GM23338 (cell line): ENCODE measurements at places on chromosomes 3 and 15.
A peak's percentile ranks its signal among the peaks of the same experiment; 100 is the strongest.

DNA sequence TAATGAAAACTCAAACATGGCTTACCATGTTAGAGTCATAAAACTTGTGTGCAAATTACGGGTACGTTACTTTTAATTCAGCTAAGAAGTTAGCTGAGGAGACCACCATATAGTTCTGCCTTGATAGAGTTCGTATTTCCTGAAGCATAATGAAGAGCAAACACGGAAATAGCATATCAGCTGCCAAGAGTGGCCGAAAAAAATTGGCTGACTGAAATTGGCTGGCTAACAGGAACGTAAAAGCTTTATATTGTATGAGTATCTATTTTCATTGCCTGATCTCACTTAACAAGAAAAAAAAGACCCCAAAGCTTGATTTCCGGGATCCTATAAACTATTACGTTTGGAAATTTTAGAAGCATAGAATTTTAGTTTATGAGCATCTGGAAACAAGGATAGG, 1222.9 kb downstream of the ZPLD1 start:
- H3K4me3 ChIP-seq, result no peak overlapping the region
- DNase-seq, result no peak
- H3K4me1 ChIP-seq, result peaks cover 3% of the 10 kb centered on the region; the same call in 1 of the 2 replicates

DNA sequence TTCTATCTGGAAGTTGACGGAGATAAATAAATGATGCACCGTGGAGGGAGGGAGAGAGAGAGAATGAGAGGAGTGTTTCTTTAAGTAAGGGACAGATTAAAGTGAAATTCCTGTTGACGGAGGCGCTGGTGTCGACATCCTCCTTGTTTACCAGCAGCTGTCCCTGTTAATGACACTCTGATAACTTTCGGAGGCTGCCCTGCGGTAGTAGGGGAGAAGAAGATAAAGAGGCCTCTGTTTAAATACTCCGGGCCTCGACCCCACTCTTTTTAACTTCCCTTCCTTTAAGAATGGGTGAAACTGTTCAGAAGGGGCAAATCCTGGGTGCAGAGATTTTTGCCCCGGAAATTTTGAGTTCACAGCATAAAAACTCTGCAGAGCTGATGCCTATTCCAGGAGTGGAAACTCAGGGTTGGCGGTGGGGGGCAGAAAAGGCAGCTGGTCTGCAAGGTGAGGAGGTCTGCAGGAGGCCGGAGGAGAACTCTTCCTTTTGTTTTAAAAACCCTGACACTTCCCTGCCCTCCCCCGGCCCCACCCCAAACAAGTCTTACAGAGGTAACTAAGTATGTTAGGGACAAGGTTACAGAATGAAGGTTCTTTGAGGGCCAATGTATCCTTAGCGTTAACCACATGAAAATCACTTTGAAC, 276.6 kb upstream of the NR2F2 start:
- peak; percentile 69 for DNase-seq
- peaks cover 19% of the 10 kb centered on the region for H3K4me1 ChIP-seq
- no peaks in the 10 kb centered on the region for H3K36me3 ChIP-seq
- H3K27ac ChIP-seq, result no peak overlapping the region

GRCh38 chr3:179181993-179182551, 33.9 kb downstream of the PIK3CA start:
- DNase-seq, result no peak
- H3K4me3 ChIP-seq, result no peak overlapping the region
- no peak overlapping the region for H3K27ac ChIP-seq
- no peaks in the 10 kb centered on the region for H3K27me3 ChIP-seq

DNA sequence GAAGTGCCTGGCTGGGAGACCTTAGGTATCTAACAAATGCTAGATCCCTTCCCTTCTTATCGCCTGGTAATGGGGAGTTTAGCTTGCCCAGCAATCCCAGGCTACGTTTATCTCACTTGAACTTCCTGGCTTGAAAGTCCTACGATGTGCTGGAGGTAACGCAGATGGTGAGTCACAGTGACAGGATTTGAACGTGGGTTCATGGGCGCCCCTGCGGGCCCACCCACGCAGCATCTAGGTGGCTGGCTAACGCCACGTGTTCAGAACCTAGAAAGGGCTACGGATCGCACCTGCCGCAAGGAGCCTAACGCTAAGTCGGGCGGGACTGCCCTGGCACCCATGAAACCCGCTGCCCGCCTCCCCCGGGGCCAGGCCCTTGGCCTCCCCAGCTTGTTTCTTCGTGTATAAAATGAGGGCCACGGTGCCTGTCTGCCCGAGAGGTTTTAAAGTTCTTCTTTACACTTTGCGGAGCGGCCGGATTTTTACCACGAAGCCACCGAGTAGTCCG, 600 bp upstream of the USP3 start:
- H3K27me3 ChIP-seq, result peaks cover 96% of the 10 kb centered on the region
- peak; percentile 86 for DNase-seq
- no peaks in the 10 kb centered on the region; the same call in 1 of the 2 replicates for H3K36me3 ChIP-seq
- no peak overlapping the region for H3K27ac ChIP-seq

- peak overlapping the region; percentile 89; the same call in 1 of the 2 replicates for H3K4me3 ChIP-seq
- peaks cover 34% of the 10 kb centered on the region for H3K4me1 ChIP-seq
- DNase-seq, result peak; percentile 83
- H3K36me3 ChIP-seq, result no peaks in the 10 kb centered on the region
Observed at GRCh38 chr15:78075490-78076230, 1.9 kb downstream of the TBC1D2B start.

- H3K4me3 ChIP-seq, result no peak overlapping the region
- no peak for DNase-seq
- no peaks in the 10 kb centered on the region for H3K36me3 ChIP-seq
- no peak overlapping the region for H3K27ac ChIP-seq
Observed at GRCh38 chr15:101307897-101308603, 13.0 kb upstream of the SNRPA1 start.

GRCh38 chr3:130702985-130703384, 43.6 kb downstream of the PIK3R4 start:
- H3K4me1 ChIP-seq, result no peaks in the 10 kb centered on the region
- no peak for DNase-seq
- no peak overlapping the region for H3K27ac ChIP-seq
- no peak overlapping the region for H3K4me3 ChIP-seq
- H3K27me3 ChIP-seq, result no peaks in the 10 kb centered on the region
- peaks cover 3% of the 10 kb centered on the region; the same call in 1 of the 2 replicates for H3K36me3 ChIP-seq

DNA sequence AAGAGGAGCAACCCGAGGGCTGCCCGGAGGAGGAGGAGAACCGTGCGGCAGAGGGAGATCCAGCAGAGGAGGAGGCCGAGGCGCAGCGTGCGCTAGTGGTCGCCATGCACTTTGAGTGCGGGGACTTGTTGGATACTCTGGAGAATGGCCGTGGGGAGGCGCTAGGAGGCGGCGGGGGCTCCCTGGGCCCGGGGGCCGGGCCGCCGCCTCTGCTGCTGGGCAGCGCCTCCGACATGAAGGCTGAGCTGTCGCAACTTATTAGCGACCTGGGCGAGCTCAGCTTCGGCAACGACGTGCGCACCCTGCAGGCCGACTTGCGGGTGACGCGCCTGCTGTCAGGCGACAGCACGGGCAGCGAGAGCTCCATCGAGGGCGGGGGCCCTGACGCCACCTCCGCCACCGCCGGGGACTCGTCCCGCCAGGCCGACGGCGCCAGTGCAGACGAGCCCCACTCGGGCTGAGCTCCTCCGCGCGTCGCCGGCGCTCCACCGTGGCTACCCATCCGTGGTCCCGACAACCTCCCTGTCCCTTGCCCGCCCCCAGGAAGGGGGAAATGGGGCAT, 2.0 kb downstream of the FAM43A start:
- peak overlapping the region; percentile 69 for H3K4me3 ChIP-seq
- H3K36me3 ChIP-seq, result no peaks in the 10 kb centered on the region
- H3K27me3 ChIP-seq, result peaks cover 43% of the 10 kb centered on the region
- peaks cover 14% of the 10 kb centered on the region for H3K4me1 ChIP-seq
- H3K27ac ChIP-seq, result no peak overlapping the region

DNA sequence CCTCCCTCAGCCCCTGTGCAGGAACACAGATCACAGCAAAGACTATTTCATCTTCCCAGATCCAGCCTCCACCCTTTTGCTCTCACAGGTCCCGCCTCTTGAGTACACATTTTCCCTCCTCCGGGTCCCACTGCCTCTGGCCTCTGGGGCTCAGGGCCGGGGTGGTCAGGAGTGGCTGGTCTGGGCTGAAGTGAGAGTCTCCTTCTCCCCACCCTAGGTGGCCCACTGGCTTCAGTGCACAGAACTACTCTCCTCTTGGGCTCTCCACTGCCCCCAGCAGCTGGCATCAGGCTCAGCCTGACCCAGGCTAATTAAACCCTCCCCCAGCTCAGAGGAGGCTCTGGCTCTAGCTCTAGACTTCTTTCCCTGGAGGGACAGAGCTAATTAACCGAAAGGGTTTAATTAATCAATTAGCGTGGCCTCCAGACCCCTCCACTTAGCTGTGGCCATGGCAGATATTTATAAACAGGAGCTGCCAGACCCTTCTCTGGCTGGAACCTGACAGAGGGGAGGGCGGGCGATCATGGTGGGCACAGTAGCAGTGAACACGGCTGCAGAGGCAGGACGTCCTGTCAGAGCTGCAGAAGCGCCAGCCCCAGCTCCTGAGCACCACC, 15.1 kb downstream of the DUSP7 start:
- no peaks in the 10 kb centered on the region for H3K27me3 ChIP-seq
- no peak overlapping the region for H3K4me3 ChIP-seq
- no peaks in the 10 kb centered on the region for H3K36me3 ChIP-seq
- no peak overlapping the region for H3K27ac ChIP-seq

DNA sequence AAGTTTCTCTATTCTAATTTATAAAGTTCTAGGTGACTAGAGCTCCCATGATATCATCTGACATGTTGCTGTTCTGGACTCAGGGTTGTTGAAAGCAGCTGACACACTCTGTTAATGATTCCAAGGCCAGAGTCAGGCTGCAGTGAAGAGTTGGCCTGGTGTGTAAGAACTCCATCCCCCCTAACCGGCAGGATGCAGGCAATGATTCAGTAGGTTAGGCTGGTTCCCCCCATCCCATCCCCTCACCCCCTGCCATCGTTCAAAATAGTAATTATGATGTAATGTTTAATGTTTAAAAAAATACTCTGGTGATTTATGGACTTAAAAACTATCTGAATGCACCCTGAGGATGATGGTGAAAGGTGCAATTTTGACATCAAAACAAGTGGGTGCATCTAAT, 4.6 kb upstream of the TRIM71 start:
- peaks cover 31% of the 10 kb centered on the region for H3K4me1 ChIP-seq
- peak overlapping the region; percentile 28; the same call in 1 of the 2 replicates for H3K27ac ChIP-seq
- H3K36me3 ChIP-seq, result no peaks in the 10 kb centered on the region; the same call in 1 of the 2 replicates
- H3K4me3 ChIP-seq, result no peak overlapping the region
- no peaks in the 10 kb centered on the region for H3K27me3 ChIP-seq
